NCI-H1092 (cell line): ENCODE measurements at places on chromosomes 5 and 9.

DNA sequence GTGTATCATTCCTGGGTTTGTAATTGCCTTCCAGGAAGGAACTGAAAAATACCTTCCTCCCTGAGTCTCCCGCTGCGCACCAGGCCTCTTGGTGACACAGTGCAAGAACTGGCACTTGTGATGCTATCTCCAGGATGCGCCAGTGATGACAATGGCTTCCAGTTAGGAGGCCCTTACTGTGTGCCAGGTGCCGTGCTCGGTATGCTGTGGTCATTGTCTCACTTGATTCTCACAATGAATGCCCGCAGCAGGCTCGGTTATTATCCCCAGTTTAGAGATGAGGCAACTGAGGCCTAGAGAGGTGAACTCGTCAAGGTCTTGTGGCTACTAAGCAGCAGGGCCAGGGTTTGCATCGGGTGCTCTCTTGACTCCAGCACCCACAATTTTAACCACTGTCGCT lies 31.5 kb upstream of the SLC2A8 start:
- no peak for DNase-seq

- no peak for DNase-seq
These were observed 78.8 kb downstream of the SNX24 start for GRCh38 chr5:122924203-122924602.

DNA sequence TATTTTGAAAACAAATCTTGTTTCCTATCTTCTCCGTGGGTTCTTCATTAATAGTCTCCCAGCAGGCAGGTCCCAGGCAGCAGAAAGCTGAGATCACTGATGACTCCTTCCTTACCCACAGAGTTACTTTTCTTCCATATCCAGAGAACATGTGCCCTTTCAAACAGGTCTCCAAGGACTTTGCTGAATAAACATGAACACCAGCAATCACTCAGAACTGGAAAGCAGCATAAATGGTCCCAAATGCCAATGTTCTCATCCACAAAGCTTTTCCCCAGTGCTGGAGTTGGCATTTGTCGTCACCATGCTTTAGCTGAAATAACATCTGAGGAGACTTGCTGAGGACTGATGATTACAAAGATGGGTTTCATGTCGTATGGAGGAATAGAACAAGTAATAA lies 134.0 kb downstream of the YIPF5 start:
- DNase-seq: no peak

DNA sequence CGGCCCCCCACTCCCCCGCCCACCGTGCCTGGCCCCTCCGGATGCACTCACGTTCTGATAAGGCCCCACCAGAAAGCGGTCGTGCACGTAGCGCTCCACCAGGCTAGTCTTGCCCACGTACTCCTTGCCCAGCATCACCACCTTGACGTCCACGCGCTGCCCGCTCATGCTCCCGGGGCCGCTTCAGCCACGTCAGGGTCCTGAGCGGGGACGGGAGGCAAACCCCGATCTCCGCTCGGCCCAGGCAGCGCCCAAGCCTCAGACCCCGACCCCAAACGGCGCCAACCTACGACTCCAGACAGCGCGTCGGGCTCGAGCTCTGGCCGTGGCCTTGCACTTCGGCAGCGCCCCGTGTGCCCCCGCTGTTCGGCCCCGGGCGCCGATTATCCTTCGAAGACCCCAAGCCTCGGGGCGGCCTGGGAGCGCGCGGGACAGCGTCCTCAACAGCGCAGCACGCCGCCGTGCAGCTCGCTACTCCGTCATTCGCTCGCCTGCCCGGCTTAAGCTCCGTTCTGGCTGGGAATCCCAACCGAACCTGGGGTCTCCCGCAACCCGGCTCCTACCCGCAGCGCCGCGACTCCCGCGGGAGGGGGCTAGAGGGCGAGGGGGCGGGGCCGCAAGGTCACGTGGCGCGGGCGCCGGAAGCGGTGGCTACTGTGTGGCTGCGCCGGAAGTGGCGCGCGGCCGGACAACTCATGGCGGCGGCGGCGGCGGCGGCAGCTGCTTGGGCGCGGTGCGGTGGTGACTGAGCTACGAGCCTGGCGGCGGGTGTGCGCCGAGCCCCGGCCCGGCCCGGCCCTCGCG lies at the start of the genes PRELID1 and RAB24:
PRELID1 (plus strand) TSS at position 679 of the 804 bp plus-strand sequence. CDS start 187 bp downstream, outside the sequence.
RAB24 (minus strand) TSS at position 599 of the 804 bp plus-strand sequence; CDS start at position 168, 431 bp downstream.
- peak; percentile 57 for DNase-seq

DNA sequence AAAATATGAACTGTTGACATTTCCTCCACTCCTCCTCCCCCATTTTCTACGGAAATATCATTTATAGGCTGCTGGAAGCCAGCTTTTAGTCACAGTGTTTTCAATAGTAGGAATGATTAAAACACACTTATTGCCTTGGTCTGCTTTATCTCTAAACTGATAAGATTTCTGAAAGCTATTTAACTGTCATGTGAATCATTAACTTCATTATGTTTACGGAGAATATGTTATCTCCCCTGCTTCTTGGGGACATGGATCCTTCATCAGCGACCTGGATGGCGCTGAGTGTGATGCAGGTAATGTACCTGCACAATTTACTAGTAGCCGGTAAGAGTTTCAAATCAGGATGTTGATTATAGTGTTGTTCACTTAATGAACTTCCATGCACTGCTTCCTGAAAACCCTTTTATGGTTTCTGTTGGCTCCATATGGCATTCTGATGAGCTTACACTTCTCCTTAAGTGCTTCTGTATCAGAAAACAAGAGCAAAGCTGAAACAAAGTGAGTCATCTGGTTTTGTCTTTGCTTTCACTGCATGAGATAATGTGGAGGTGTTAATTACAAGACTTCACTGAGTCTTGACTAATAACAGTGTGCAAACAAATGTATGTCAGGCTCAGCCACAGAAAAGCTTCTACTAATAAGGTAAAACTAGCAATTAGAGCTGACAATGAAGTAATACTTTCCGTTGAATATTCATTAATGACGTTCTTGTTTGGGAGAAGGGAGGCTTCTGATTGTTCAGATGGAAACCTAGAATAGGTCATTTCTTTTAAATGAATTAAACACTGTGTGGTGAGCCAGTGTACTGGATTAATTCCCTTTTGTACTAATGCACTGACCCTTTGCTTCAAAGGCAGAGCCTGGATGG lies 162.4 kb upstream of the ZNF608 start:
- no peak for DNase-seq

DNA sequence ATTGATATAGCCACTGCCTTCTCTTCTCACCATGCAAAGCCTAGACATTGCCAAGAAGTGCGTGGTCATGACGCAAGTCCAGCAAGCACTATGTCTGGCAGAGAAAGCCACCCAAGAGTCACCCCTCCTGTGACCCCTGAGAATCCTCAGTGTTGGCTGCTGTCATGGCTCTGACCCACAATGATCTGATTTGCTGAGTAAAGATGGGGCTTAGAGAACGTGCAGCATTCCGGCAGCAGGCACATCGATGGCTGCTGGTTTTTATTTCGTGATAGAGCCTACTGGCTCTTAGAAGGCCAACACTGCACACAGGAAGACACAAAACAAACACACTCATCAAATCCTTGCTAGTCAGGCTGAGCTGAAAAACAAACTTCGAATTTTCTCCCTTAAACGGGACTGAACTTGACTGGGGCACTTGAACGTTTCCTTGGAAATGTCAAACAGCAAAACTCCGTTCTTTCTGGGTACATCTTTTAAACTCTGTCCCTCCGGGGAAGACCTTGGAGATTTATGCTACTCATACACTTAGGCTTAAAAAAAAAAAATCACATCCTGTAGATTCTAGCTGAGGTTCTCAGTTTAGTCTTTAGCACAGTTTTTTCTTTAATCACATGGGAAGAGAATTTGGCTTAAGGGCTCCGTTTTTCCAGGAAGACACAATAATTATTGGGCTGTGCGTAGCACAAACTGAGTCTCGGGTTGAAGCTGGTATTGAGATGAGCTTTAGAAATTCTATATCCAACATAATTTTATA lies 88.2 kb upstream of the BASP1 start:
- no peak for DNase-seq
